SHP77 (cell line): ENCODE measurements at places on chromosomes 7 and 10.

DNA sequence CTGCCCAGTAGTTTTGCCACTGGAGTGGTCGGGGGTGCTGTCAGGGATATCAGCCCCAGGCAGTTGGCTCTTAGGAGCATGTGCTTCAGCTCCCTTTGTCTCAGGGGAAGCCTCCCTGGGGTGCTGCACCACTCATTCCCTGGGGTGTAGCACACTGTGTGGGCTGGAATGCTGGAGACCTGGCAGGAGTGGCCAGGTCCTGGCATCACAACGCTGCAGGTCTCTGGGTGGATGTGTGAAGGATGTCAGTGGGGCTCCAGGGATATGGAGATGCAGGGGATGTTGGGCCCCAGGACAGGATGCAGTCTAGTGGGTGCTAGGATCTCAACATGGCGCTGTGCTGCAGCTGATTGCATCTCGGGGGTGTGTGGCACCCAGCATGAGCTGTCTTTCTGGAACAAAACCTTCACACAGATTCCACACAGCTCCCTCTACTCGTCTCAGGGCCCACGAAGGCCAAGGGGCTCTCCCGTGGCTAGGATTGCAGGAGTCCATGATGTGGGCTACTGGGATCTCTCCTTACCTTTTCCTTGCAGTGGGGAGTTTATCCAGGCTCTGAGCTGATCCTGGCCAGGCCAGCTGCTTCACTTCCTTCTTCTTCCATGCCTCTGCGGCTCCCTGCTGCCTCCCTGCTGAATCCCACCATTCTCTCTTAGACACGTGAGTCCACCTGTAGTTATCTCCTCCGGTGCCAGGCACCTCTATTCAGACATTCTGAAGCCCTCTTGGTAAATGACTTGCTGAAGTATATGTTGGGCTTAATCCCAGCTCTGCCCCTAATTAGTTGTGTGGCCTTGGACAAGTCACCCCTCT, 295.1 kb downstream of the RPS24 start:
- DNase-seq = no peak

DNA sequence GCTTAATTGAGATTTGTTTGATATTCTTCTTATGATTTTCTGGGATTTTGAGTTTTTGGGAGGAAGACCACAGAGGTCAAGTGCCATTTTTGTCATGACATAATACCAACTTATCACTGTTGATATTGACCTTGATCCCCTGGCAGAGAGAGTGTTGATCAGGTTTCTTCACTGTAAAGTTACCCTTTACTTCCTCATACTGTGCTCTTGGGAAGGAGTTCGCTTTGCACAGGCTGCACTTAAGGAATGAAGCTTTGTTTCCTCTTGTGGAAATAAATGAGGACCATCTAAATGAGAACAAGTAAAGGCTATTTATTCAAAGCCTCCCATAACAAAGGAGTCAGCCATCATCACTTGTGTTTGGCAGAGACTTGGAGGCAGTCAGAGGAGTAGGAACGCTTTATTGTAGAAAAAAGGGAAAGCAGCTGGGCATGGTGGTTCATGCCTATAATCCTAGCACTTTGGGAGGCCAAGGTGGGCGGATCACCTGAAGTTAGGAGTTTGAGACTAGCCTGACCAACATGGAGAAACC, 16.1 kb downstream of the ST7 start:
- no peak for DNase-seq

- DNase-seq = no peak
Observed at GRCh38 chr10:113420733-113421675, 131.8 kb upstream of the HABP2 start.

GRCh38 chr7:150961510-150962289, 16.4 kb downstream of the KCNH2 start:
- no peak for DNase-seq

GRCh38 chr10:5871596-5871995, 18.1 kb downstream of the ANKRD16 start:
- no peak for DNase-seq

GRCh38 chr10:50788951-50789945, 49.5 kb downstream of the ASAH2B start:
- no peak for DNase-seq

DNA sequence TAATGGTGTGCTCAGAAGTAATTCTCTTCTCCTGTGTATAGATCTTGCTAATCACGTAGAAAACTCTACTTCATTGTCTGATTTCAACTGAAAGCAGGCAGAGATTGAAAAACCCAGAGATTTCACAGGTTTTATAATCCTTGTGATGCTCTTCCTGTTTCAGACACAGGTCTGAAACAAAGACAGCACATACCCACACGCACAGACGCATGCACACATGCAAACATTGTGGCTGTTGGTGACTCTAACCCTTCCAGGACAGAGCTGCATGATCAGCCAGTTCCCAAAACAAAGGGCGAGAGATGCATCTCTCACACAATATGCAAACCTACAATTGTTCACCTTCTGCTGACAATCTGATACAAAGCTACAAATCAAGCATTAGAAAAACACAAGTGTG, 11.1 kb upstream of the TFEC start:
- DNase-seq = no peak

GRCh38 chr7:55470261-55470660, 102.0 kb downstream of the VOPP1 start:
- DNase-seq = no peak

DNA sequence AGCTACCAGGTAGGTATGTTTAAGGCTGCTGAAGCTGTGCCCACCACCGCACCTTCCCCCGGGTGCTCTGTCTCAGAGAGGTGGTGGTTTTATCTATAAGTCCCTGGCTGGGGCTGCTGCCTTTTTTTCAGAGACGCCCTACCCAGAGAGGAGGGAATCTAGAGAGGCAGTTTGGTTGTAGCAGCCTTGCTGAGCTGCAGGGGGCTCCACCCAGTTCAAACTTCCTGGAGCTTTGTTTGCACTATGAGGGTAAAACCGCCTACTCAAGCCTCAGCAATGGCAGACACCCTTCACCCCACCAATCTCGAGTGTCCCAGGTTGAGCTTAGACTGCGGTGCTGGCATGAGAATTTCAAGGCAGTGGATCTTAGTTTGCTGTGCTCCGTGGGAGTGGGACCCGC, 43.6 kb upstream of the CYP2C18 start:
- no peak for DNase-seq

- DNase-seq = no peak
Observed at GRCh38 chr7:41403291-41403690, 299.6 kb downstream of the INHBA start.

- peak; percentile 42 for DNase-seq
Observed at GRCh38 chr10:11424456-11425295, 186.8 kb downstream of the USP6NL start.

DNA sequence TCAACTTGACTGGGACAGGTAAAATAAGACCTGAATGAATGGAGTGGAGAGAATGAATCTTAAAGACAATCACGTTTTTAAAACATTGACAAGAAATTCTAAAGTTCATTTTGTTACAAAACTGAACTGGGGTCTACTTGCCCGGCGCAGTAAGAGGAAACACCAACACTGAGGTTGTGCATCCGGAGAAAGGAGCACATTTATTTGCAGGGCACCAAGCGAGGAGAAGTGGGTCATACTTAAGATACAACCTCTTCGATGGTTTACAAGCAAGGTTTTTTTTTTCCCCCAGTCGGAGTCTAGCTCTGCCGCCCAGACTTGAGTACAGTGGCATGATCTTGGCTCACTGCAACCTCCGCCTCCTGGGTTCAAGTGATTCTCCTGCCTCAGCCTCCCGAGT, 3.4 kb upstream of the REPIN1 start:
- DNase-seq = no peak

- no peak for DNase-seq
Observed at GRCh38 chr7:68571286-68571685, 1027.0 kb upstream of the AUTS2 start.

DNA sequence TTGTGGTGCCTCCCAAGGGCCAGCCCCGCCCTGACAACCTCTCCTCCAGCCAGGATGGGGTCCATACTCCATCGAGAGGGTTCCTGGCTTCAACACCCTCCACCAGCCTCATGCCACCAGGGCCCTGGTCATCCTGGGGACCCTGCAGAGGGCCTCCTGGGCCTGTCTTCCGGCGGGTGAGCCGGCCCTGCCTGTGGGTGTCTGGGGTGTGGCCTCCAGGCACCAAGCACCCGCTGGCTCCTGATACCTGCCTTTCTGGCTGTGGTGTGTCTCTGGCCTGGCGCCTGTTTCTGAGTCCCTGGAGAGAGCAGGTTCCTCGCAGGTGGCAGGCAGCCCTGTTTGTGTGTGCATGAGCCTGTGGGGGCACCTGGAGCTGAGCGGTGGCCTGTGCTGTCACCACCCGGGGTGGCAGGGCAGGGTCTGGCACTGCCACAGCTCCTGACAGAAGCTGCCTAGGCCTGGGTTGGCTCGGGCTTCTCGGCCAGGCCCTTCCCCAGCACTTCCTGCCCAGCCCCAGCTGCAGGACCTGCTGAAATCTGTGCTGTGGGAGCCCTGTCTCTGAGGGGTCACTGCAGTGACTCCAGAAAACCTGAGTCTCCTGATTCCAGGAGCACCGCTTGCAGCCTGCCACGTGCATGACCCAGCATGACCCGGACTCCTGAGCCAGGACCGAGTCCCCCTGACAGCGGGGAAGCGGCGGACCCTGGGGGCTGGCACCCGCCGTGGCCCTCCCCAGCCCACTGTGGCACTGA, 18.4 kb downstream of the ADAM8 start:
- no peak for DNase-seq

GRCh38 chr7:3591944-3592343, 290.9 kb downstream of the SDK1 start:
- DNase-seq = no peak

DNA sequence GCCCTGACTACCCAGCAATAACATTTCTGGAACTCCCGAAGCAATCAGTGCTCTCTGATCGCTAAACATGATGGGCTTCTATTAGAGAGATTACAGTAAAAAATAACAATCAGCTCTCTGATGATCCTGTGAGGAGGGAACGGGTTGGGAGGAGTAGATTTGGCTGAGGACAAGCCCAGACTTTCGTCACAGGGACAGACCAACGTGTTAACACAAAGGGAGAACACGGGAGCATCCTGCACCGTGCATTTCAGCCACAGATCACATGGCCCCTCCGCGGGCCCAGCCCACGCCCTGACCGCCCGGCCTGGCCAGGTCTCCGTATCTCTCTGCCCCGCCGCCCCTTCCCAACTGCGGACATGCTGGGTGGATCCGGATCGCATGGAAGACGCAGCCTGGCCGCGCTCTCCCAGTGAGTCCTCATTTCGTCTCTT, 95.0 kb upstream of the AGBL3 start:
- peak; percentile 92 for DNase-seq

DNA sequence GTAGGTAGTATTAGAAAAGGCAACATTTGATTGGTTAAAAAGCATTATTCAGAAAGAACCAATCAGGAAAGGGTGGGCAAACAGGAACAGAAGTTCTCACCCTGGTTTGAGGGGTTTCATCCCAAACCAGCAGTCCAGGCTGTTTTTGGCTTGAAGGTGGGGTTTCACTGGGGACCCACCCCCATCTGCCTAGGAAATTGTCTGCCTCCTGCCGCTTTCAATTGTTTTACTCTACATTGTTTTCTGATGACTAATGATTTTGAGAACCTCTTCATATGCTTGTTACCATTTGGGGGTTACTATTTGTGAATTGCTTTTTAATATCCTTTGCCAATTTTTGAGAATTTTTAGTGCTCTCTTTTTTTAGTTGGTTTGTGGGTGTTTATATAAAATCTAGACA, 3.3 kb upstream of the PCBD1 start:
- DNase-seq = no peak

- DNase-seq = peak; percentile 89
Observed at GRCh38 chr7:146115851-146116520, 615 bp upstream of the CNTNAP2 start.

DNA sequence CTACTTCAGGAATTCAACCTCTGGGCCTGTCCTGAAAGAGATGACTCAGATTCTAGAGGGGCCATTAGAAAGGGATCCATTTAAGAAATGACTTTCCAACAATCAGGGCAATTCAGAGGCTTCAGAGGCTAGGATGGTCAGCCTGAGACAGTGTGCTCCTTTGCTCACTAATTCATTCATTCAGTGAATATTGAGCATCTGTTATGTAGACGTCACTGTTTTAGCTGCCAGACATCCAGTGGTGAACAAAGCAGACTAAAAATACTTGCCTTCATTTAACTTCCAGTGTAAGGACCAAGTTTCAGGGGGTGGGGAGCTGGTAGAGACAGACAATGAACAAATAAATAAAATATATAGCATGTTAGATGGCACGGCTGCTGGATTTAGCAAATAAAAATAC, 1.6 kb downstream of the KIAA1217 start:
- no peak for DNase-seq

DNA sequence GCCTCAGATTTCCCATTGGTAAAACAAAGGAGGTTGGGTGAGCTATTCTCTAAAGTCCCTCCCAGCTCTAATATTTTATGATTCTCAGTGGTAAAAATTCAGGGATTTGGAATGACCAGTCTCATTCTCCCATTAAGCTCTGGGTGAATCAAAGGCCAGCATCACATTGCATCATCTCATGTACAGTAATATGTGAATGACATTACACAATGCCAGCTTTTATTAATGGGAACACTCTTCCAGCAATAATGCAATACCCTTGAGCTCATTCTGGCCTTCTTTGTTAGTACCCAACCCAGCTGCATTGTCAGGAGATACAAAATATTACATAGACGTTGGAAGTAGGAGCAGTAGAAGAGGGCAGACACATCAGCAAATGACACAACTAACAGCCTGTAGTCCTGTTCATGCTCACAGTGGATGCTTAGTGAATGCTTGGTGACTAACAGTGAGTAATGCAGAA, 100.0 kb upstream of the EGR2 start:
- no peak for DNase-seq

- no peak for DNase-seq
Observed at GRCh38 chr7:147578196-147578595, 1012.4 kb upstream of the C7orf33 start.

DNA sequence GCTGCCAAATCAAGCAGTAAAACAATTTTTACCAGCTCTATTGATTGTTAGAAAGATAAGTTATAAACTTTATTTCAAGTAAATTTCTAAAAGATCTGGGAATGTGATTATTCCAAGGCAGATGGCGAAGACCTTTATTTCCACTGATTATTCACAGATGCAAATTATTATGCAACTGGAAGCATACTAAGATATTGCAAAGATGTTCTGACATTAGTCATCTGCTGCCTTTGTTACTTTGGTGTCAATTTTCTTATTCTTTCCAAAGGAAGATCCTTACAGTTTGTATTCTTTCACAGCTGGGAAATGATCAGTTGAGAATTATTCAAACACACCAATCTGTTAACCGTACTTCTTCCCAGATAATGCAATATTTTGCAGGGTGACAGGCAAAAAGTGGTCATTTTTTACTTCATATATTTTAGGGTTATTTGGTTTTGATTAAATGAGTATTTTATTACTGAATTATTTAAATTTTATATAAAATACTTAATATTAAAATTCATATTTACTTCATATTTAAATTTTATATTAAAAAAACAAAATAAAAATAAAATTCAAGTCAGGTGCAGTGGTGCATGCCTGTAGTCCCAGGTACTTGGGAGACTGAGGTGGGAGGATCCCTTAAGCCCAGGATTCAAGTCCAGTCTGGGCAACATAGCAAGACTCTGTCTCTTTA, 171.3 kb downstream of the FZD1 start:
- no peak for DNase-seq

- DNase-seq = peak; percentile 84
Observed at GRCh38 chr7:54788664-54789063, 29.7 kb upstream of the SEC61G start.
